ENCODE measurements at places on chromosomes 3 and 15.

- peak; percentile 43 for DNase-seq
Measured at GRCh38 chr3:30639937-30640336, 33.5 kb downstream of the TGFBR2 start.

GRCh38 chr15:100439514-100439913 lies 89.2 kb downstream of the CERS3 start:
- no peak for DNase-seq

DNA sequence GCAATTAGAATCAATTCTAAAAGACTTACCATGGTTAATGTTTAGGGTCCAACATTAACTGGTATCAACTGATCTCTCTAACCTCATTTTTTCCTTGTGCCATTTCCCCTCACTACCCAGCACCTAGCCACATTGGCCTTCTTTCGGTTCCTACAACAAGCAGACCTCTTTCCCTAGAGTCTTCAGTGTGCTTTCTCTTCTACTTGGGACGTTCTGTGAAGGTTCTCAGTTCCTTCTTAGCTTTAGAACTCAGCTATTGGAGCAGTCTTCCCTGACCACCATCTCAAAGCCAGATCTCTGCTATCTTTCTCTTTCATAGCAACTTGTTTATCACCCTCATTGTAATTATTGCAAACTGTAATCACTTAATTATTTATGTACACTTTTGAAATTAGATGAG lies 31.5 kb upstream of the MINDY4B start:
- peak; percentile 20 for DNase-seq

DNA sequence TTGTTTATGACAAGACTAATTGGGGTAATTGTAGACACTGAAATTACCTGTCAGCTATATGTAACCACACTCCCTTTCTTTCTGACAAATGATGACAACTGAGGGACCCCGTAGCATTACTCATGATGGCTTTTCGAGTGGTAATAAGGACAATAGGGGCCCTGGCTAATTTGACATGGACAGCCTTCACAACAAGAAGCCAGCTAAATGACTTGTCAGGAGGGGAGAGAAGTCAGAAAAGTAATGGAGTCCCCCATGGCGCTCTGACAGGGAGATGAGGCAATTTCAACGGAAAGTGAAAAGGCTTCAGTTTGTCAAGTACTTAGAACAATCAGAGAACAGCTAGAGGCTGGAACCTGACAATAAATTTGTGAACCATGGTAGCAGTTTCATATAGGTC lies 177.3 kb downstream of the CDIN1 start:
- DNase-seq: no peak

DNA sequence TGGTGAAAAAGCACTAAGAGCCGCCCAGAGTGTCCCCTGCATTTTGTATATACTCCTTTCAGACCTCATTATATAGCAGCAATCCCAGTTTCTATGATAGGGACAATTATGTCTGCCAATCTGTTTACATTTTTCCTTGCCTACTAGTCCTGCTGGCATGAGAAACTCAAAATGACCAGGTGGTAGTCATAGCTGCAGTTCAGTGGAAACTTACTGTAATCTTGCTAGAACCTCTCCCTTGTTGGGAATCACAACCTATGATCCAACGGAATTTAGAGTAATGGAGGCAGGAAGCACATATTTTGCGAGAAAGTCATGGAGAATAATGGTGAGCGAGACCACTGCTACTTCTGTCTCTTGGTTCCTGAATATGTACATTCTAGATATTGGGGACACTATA lies 28.6 kb upstream of the MINAR1 start:
- no peak for DNase-seq

- DNase-seq: no peak
Measured at GRCh38 chr3:104145164-104145563, 1221.5 kb upstream of the ALCAM start.

GRCh38 chr3:197496746-197497125 lies 59.0 kb downstream of the BDH1 start:
- DNase-seq: no peak
